ENCODE measurements at places on chromosomes 6 and 20.

DNA sequence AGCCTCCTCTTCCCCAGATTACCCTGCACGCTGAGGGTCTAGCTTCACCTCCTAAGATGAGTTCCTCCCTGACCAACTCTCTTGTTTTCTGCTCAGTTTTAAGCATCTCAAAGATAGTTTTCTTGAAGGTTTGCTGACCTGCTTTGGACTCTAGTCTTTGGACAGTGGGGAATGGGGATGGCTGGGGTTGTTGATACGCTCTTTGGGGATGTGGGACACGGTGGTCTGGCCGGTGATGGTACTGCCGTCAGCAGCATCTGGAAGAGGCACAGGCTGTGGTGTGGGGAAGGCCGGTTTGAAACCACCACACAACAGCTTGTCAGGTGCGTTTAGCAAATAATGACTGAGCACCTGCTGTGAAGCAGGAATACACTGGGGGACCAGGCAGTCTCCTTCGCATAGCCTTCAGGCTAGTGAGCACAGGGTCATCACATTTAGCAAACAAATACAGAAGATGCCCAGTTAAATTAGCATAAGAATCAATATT is 94.1 kb downstream of the TMEM242 start:
- no peak for DNase-seq

- DNase-seq: no peak
These were observed 13.5 kb upstream of the LRP11 start for GRCh38 chr6:149877659-149878058.

DNA sequence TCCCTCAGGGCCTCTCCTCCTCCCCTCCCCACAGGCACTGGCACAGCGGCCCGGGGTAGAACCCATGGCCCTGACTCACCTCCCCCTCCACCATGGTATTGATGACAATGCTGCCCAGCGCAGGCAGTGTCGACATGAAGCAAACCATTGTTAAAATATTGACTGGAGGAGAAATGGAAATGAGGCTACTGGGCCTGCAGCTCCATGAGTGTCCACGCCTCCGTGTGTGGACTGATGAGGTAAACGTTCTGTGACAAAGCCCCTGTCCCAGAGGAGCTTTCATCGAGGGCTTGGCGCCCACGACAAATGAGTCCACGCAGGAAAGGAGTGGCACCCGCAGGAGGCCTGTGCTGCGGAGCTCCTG is 402.7 kb downstream of the TAF4 start:
- no peak for DNase-seq

- no peak for DNase-seq
These were observed 179.9 kb upstream of the DTNBP1 start for GRCh38 chr6:15842727-15843117.

DNA sequence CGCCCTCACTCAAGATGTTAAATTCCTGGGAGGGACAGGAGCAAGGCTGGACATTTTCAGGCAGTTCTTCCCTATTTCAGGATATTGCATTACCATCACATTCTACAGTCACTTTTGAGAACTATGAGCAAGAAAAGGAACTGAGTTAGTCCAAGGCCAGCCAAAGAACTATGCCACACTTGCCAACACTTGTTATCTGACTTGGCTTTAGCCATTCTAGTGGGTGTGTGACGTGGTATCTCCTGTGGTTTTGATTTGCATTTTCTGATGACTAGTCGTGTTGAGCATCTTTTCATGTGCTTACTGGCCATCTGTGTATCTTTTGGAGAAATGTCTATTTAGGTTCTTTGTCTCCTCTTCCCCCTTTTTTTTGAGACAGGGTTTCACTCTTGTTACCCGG is 12.0 kb downstream of the XRN2 start:
- no peak for DNase-seq
